Fibroblast of the aortic adventitia (primary cell): ENCODE measurements at places on chromosomes 5 and 9. TPM values are rescaled to one million over a fixed set of nuclear protein-coding genes. Genes with fewer than 3 reads are reported as not detected.

FLT4 gene
- 0.09 TPM in 1 of 2 replicates, not detected in the other for total RNA-seq

LIX1 gene
- not detected in 2 replicates for total RNA-seq

CER1 gene
- not detected in 2 replicates for total RNA-seq

TPPP gene
- not detected in 2 replicates for total RNA-seq
